Stimulated activated CD8-positive, alpha-beta memory T cell treated with anti-CD3 and anti-CD28 coated beads, Interleukin-2, amount 100 ng/mL, for 1 hour (primary cell): ENCODE measurements at places on chromosomes 3 and 15.

GRCh38 chr3:166274351-166275023, 437.3 kb upstream of the BCHE start:
- no peak for DNase-seq

DNA sequence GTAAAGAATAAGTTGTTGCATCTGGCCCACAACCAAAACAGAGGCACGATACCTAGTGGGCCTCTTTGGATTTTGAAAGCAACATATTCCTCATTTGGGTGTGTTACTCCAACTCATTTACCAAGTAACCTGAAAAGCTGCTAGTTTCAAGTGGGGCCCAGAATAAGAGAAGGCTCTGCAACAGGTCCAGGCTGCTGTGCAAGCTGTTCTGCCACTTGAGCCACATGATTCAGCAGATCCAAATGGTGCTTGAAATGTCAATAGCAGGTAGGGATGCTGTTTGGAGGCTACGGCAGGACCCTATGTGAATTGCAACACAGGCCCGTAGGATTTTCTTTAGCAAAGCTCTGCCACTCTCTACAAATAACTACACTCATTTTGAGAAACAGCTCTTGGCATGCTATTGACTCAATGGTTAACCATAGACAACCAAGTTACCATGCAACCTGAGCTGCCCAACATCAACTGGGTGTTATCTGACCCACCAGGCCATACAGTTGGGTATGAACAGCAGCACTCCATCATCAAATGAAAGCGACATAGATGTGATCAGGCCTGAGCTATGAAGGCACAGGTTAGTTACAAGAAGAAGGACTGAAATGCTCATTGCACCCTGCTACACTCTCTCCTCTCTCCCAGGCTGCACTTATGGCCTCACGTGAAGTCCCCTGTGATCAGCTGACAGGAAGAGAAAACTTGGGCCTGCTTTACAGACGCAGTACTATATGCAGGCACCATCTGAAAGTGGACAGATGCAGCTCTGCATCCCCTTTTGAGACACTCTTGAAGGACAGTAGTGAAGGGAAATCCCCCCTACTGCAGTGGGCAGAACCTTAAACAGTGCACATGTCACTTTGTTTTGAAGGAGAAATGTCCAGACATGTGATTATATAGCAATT, 9.5 kb upstream of the MCF2L2 start:
- DNase-seq, result no peak

DNA sequence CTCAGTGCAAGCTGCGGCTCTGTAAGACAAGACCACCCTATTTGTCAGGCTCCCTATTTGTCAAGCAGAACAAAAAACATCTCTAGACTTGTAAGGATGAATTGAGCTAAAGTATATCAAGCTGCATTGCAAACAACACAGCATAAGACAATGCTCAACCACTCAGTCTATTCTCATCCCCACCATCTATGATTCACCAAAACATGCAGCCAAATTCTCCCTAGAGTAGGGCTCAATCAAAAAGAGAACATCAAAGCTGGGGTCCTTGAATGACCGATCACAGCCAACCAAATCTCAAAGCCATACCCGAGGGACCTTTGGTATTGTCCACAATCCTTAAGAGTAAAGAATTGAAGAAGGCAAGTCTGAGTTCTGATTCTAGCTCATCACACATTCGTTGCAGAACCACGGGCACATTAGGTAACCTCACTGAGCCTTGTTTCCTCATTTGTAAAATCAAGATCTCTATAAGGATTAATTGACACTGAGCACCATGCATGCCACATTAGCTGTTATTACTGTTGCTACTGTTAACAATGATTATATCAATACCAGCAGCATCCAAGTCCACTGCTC, 31.2 kb downstream of the RFTN1 start:
- DNase-seq, result no peak

- DNase-seq, result no peak
Observed at GRCh38 chr15:69855258-69856000, 242.3 kb downstream of the TLE3 start.

GRCh38 chr3:149790268-149790667, 2.1 kb downstream of the ANKUB1 start:
- DNase-seq, result no peak

GRCh38 chr3:52007291-52007690, 11.6 kb upstream of the RPL29 start:
- DNase-seq, result no peak

DNA sequence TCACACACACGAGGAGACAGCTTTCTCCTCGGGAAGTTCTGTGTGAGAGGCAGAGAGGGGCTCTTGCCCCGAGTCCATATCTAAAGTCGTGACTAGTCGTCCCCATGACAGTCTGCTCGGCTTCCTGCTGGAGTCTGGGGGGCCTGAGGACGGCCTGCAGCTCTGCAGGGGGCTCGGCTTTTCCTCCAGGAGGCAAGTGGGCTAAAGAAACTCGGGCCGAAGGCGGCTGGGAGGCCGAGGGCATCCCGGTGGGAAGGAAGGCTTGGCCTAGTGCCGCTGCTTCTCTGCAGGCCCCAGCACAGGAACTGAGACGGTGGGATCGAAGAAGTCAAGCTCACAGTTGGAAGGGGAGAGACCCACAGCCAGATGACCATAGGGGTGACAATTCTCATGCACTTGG, 25.4 kb upstream of the PIGZ start:
- DNase-seq, result no peak

GRCh38 chr15:57784081-57784511, 77.6 kb downstream of the POLR2M start:
- DNase-seq, result no peak

DNA sequence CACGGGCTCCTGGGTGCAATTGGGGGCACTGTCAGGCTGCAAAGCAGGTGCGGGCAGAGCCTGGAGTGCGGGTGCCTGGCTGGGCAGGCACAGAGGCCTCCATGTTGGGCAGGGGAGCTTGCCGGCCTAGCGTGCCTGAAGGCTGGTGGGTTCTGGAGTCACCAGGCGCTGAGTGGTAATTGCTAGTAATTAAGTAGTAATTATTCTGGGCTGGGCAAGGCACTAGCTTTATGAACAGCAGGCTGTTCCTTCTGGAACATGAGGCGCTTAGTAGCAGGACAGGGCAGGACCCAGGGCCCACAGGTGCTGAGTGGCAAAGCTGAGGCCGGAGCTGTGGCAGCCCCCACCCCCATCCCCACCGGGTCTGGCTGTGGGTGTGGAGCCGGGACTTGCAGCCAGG, 25.3 kb downstream of the PLXNA1 start:
- DNase-seq, result no peak

DNA sequence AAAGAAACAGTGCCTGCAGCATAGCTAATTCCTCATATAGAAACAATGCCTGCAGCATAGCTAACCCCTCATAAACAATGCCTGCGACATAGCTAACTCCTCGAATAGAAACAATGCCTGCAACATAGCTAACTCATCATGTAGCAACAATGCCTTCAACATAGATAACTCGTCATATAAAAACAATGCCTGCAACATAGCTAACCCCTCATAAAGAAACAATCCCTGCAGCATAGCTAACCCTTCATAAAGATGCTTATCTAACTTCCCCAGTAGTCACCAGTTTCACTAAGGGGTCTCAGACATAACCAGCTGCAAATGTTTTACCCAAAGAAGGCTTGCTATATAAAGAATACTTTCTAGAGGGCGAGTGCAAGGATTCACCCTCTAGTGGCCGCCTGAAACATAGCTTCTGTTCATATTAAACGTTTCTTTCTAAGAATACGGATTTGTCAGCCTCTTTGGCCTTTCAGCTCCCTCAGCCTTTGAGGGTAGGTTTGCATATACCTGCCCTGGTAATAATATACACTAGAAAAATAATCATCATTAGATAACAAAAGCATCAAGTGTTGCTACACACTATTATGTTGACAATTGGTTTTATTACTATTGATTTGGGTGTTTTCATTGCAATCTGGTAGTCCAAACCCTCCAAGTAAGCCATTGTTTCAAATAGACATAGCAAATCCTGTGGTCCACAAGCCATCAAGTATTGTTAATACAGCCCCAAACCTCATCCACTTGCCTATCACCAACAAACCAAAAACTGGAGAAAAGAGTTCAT, 44.4 kb upstream of the FAN1 start:
- DNase-seq, result no peak

- no peak for DNase-seq
Observed at GRCh38 chr15:48533982-48534381, 111.5 kb downstream of the FBN1 start.

DNA sequence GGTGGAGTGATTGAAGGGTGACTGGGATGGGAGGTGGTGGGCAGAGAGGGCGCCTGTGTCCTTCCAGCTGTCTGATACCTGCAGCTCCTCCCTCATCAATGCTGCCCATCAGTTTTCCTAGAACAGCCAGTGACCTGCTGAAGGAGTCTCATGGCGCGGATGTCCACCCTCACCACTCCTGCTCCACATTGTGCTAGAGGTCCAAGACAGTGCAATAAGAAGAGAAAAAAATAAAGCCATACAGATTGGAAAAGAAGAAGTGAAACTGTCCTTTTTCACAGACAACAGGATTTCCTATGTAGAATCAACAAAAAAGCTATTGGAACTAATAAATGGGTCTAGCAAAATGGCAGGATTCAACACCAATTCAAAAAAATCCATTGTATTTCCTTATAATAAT, 7.4 kb downstream of the ZDHHC19 start:
- DNase-seq, result no peak

DNA sequence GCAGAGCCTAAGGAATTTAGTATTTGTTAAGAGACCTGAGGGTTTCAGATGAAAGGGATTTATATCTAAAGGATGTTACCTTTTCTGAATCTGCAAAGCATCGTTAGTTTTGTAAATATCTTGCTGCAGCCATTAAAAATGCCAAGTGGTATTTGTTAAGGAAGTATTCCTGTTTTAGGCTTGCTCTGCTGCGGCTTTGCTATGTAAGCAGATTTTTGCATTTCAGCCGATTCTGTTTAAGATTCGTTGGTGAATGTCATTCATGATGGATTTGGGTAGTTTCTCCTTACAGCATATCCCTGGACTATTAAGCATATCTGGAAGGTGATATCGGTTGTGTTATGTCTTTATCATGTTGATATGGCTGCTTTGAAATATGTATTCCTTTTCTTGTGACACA, 1.0 kb downstream of the USP8 start:
- DNase-seq, result no peak

- no peak for DNase-seq
Observed at GRCh38 chr3:138381413-138381901, 33.1 kb downstream of the MRAS start.

DNA sequence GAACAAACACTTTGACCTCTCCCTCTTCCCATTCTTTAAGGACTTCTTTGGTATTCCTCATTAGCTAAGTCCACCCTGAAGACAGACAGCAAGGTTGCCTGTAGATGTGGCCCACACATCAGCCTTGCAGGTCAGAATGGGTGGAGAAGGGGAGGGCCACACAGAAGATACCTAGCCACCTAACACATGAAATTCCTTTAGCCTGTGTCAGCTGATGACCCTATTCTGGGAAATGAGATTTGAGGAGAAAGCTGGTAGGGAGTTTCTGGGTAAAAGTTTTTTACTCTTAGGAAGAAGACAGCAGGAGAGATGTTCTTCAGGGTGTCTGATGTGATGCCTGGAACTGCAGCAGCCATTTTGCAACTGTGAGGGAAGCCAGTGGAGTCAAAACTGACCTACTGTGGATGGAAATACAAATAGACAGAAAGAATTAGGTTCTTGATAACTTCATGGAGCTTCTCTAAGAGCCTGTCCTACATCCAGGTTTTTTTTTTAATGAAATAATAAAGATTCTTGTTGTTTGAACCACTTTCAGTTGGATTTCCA, 17.8 kb upstream of the SMAD6 start:
- DNase-seq, result no peak

GRCh38 chr15:29542994-29543393, 273.4 kb upstream of the NSMCE3 start:
- no peak for DNase-seq

DNA sequence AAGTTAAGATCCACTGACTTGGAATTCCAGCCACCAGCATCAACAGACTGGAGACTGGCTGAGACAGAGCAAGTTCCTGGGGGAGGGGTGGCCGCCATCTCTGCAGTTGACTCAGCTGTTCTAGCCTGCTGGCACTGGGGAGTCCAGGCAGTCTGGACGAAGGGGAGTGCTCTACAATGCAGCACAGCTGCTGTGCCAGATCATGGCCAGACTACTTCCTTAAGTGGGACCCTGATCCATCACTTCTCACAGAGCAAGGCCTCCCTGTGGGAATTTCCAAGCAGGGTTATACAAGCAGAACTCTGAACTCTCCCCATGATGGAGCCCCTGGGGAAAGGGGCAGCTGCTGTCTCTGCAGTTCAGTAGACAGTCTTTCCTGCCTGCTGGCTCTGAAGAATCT, 35.2 kb downstream of the PYGO1 start:
- DNase-seq, result no peak

GRCh38 chr3:119304201-119304713, 10.1 kb downstream of the ARHGAP31 start:
- DNase-seq, result no peak

GRCh38 chr3:60652829-60653228, 598.4 kb downstream of the FHIT start:
- no peak for DNase-seq

DNA sequence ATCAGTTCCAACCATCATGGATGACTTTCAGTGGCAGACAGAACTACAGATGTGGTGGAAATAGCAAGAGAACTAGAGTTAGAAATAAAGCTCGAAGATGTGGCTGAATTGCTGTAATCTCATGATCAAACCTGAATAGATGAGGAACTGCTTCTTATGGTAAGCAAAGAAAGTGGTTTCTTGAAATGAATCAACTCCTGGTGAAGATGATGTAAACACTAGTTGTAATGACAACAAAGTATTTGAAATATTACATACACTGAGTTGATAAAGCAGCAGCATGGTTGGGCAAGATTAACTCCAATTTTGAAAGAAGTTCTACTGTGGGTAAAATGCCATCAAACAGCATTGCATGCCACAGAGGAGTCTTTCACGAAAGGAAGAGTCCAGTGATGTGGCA, 131.7 kb upstream of the FAM3D start:
- no peak for DNase-seq

- no peak for DNase-seq
Observed at GRCh38 chr15:101651554-101652097, 555 bp downstream of the TM2D3 start.

GRCh38 chr15:60814855-60815254, 335.9 kb upstream of the ICE2 start:
- DNase-seq, result no peak

DNA sequence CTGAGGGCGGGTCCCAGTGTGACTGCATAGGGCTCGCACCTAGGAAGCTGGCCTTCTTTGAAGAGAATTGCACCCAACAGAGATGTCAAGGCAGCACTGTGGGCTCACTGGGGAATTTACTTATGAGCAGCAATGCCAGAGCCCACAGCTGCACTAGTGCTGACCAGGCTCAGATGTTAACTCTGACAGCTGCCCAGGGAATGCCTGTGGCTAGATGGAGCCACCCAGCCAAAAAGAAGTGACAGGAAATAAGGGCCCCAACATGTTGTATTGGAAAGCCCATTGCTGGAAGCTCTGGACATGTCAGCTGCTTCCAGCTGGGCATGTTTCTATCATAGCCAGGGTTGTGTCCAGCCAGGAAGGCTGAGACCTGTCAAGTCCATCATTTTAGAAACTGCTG, 90.9 kb upstream of the ZNF280D start:
- DNase-seq, result no peak

DNA sequence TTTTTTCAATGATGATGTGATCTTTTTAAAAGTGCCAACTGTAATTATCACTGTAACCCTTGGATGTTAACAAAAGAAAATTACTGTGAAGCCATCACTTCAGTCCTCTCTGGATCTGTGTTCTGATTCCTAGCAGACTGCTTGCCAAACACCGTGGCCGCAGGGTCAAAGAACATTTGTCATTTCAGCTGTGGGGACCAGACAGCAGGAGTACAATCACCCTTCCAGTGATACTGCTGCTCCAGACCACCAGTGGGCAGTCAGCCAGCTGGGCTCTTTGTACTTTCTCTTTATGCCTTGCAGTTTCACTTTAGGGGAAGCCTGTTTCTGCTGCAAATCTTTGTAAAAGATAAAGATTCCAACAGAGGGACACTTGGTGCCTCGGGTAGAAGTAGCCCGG, 770.0 kb downstream of the GRM7 start:
- no peak for DNase-seq
